A172 (cell line): ENCODE measurements at places on chromosomes 12 and 14. TPM values are rescaled to one million over a fixed set of nuclear protein-coding genes. Genes with fewer than 3 reads are reported as not detected.
A peak's percentile ranks its signal among the peaks of the same experiment; 100 is the strongest.

GRCh38 chr14:91418387-91419043 lies 895 bp upstream of the CCDC88C start:
- peak; percentile 17 for DNase-seq

- DNase-seq = no peak
Observed at GRCh38 chr14:66045572-66046021, 440.6 kb upstream of the CCDC196 start.

Gene ANO4
- total RNA-seq = 0.17 TPM in 1 of 2 replicates, not detected in the other

GRCh38 chr12:21910657-21911056 lies 30.6 kb downstream of the ABCC9 start:
- no peak for DNase-seq

DNA sequence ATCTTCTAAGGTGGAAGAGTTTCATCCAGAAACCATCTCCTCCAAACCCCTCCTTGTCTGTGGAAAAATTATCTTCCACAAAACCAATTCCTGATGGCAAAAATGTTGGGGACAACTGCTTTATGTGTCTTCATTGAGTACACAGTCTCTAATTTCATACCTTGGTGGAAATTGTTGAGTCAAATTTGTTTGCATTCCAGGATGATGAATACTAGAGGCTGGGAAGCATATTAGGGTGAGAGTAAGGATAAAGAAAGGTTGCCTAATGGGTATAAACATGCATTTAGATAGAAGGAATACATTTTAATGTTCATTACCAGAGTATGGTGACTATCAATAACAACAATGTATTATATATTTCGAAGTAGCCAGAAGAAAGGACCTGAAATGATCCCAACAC lies 98.2 kb downstream of the C12orf42 start:
- no peak for DNase-seq

Gene PPM1H
- 7.0 and 9.2 TPM in 2 replicates for total RNA-seq

DNA sequence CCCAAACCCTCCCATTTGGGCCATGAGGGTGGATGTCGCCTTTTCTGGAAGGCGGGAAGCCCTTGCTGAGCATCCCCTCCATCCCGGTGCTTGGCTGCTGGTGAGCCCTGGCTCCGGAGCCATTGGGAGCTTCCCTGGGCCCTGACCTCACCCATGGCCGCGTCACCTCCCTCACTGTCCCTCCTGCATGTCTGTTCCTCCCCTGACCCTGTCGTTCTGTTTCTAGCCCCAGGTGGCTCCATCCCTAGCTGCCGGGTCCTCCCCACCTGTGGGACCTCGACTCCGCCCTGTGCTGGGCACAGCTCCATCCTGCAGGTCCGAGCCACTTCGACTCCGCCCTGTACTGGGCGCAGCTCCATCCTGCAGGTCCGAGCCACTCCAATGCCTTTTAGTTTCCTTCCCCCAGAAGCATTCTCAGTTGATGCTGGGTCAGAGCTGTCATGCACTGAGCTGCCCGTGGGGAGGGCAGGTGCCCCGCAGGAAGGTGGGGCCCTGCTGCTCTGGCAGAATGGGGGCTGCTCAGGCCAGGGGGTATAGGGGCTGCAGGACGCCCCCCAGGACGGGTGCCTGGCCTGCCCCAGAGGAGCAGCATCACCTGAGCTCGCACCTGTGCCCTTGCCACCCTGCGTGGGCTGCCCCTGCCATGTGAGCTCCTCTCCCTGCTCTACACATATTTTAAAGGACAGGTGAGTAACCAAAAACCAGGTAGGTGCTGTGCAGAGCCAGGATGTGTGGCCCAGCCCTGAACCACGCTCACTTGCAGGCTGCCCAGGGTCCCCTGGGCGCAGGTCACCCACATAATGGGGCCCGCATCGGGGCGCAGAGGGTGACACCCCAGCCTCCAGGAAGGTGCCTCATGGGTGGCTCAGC lies 19.0 kb downstream of the NOC4L start:
- DNase-seq = no peak

DNA sequence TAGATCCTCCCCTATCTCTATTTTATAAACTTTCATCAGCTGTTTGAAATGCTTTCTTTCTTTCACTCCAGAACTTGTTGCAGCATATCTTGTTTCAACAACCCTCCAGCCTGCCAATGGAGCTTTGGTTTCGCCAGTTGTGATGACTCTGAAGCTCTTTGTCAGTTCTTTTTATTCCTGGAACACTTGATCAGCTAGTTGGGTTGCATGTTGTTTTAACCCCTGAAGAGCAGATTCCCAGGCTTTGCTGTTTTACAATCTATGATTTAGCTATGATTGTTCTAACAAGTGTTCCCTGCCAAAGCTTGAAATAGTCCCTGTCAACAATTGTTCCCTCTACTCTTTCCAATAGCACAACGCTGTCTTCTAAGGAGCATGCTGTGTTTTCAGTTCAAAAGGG lies 50.6 kb upstream of the FUT8 start:
- DNase-seq = no peak

- DNase-seq = no peak
Observed at GRCh38 chr14:49294621-49295148, 291.5 kb downstream of the RPS29 start.

Gene TAS2R7
- not detected in 2 replicates for total RNA-seq

- DNase-seq = no peak
Observed at GRCh38 chr14:104686624-104687517, 2.5 kb upstream of the INF2 start.

Gene KRT71
- not detected in 2 replicates for total RNA-seq

- DNase-seq = no peak
Observed at GRCh38 chr12:57738661-57739237, at the start of gene AGAP2. Gene AGAP2, minus strand, starts transcription at chr12:57738742. Its CDS starts 496 bp downstream, at chr12:57738246.

Gene KERA
- not detected in 2 replicates for total RNA-seq

Gene SMCO2
- not detected in 2 replicates for total RNA-seq

GRCh38 chr14:68679301-68679700 lies 113.6 kb downstream of the ZFP36L1 start:
- no peak for DNase-seq

Gene CCDC177
- total RNA-seq = not detected in 2 replicates

Gene BHLHE41
- 0.21 and 0.41 TPM in 2 replicates for total RNA-seq

DNA sequence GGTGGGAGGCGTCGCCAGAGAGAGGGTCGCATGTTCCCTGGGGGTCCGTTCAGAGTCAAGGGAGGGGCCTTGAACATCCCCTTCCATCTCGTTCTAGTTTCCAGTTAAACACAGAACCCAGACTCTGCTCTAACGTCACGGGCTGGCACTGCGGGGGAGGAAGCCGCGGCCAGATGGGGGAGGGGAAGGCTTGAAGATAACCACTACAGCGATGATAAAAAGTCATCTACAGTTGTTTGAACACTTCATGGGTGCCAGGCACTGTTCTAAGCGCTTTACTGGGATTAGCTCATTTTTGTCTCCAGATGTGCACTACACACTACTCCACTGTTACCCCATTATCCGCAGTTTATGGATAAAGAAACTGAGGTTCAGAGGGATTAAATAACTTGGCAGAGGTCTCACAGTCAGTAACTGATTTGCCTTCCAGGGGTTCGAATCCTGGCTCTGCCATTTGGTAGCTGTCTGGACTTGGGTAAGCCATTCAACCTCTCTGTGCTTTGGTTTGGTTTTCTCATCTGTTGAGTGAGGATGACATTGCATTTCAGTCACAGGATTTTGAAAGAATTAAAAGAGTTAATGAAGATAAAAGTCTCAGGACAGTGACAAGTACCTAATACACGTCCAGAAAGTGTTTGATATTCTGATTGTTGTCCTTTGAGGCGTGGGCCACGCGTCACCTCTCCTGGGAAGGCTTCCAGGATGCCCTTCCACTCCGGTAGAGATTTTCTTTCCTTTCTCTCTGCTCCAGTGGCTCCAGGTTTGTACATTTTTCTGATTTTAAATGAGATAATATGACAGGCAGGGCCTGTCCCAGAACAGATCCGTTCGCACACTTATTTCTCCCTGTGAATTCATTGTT lies 798 bp upstream of the RASAL1 start:
- DNase-seq = no peak

Gene TPH2
- total RNA-seq = not detected in 2 replicates

- DNase-seq = no peak
Observed at GRCh38 chr12:116497051-116497591, 62.1 kb upstream of the MAP1LC3B2 start.

DNA sequence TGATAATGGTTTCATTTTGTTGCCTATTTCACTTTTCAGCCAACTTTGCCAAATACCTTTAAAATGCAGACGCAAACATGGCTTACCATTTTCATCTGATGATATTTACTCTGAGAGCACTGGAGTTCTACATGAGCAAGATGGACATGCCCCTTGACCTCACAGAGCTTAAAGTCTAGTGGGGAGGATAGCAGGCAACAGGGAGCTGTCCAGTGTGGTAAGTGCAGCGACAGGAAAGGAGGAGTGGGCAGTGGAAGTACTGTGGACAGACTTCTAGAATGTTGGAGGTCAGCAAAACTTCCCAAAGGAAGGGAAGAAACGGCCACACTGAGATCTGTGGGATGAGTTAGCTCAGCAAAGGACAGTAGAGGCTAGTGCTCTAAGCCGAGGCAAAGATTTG lies 25.3 kb downstream of the LRIG3 start:
- no peak for DNase-seq

GRCh38 chr14:61603736-61604135 lies 91.6 kb upstream of the HIF1A start:
- DNase-seq = no peak

Gene PMCH
- total RNA-seq = not detected in 2 replicates

Gene GARIN6
- total RNA-seq = not detected in 2 replicates

DNA sequence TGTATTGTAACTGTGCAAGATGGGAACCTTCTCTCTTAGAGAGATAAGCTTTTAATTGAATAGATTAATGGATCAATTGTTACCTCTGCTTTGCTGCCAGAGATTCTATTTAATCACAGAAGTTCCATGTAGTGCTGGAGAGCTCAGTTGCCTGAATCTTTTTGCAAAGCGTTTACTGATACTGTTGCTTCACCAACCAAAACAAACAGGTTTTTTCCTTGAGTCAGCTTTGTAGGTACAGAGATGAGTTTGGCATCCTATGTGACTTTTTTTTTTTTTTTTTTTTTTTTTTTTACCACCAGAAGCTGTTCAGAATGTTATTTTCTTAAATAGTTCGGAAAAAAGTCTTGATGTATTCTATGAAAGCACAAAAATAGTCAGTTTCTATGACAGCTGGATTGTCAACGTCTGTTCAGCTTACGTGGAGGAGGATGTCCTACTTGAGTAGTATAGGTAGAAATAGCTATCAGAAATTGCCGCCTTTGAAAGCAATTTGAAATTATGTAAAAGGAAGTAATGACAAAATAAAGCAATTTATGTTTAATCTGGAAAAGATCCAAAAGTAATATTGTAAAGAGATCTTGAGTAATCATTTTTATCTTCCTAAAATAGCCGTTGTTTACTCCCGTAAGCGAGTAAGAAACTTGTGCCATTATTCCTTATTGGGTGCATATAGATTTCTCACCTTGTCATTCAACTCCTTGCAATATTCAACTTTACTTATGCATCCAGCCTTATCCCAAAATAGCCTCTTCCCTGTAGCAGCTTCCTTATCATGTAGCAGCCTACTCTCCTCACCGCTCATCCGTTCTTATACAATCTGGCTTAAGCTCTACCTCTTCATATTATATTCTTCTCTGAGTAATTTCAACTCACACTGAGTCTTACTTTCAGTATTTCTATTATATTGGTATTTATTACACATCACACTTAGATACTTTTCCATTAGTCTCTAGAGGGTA lies 5.2 kb downstream of the LRRK2 start:
- no peak for DNase-seq

DNA sequence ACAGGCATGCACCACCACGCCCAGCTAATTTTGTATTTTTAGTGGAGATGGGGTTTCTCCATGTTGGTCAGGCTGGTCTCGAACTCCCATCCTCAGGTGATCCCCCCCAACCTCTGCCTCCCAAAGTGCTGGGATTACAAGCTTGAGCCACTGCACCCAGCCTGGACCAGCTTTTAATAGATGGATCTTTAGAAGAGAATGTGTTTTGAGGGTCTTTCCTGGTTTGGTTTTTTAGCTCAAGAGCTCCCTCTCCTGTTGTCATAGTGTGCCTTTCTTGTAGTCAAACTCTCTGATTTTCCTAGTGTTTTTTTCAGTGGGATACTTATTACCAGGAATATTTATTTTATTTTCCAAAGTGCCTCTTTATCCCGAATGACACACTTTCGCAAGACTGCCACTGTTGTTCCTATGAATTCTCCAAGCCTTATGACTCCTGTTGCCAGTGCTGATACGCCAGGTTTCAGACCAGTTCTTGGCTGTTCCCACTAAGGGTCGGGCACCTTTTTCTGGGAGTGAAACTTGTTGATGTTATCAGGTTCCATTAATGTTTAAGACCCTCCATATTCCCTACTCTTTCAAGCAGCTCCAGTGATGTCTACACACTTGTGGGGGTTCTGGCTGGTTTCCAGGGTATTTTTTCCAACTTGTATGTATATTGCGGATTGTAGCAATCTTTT lies 31.5 kb upstream of the LIMA1 start:
- peak; percentile 39 for DNase-seq

Gene SLC8B1
- 18.2 and 21.0 TPM in 2 replicates for total RNA-seq

Gene KRT6C
- not detected in 2 replicates for total RNA-seq

- DNase-seq = peak; percentile 84
Observed at GRCh38 chr12:121132601-121133481, at the start of gene P2RX7. Gene P2RX7, plus strand, starts transcription at chr12:121132876. Its CDS starts 95 bp downstream, at chr12:121132971.

GRCh38 chr12:16189849-16190248 lies 87.6 kb downstream of the SLC15A5 start:
- peak; percentile 32 for DNase-seq

Gene C1RL
- 5.8 and 11.0 TPM in 2 replicates for total RNA-seq

GRCh38 chr12:3600039-3600720 lies 109.2 kb downstream of the PRMT8 start:
- DNase-seq = no peak

Gene KRT83
- 0.05 and 0.41 TPM in 2 replicates for total RNA-seq

- no peak for DNase-seq
Observed at GRCh38 chr12:94649349-94650142, 811 bp downstream of the TMCC3 start.

GRCh38 chr12:31215518-31216232 lies 110.3 kb downstream of the SINHCAF start:
- DNase-seq = no peak

Gene DMAC2L
- total RNA-seq = 2.3 and 3.5 TPM in 2 replicates

- DNase-seq = no peak
Observed at GRCh38 chr14:104927901-104928300, 3.2 kb downstream of the PLD4 start.

GRCh38 chr14:59969319-59969718 lies 49.4 kb downstream of the LRRC9 start:
- DNase-seq = peak; percentile 1
